ENCODE measurements at places on chromosomes 3 and 15.

DNA sequence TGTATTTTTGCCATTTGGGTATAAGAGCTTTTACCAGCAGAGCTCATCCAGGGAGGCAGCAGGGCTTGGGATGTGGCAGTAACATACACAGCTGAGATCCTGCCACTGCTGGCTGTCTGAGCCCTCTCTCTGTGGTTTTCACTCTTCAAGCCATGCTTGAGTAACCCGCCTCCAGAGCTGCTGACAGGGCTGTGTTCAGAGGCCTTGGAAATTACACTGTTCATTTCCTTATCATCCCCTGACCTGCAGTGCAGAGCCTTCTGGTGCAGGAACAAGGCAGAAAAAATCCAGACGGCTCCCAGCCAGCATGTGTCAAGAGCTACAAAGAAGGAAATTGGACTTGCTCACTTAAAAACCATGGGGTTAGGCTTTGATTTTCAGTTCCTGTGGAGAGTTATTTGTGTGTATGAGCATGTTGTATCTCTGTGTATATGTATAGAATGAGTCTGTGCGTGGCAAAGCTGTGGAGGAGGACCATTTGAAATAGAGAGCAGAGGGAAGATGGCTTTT is 47.0 kb downstream of the ZNF609 start:
- DNase-seq = peak; percentile 21

GRCh38 chr15:64749999-64750657 is 25.3 kb downstream of the RBPMS2 start:
- no peak for DNase-seq

GRCh38 chr15:79436037-79436780 is 4.1 kb downstream of the MINAR1 start:
- no peak for DNase-seq

DNA sequence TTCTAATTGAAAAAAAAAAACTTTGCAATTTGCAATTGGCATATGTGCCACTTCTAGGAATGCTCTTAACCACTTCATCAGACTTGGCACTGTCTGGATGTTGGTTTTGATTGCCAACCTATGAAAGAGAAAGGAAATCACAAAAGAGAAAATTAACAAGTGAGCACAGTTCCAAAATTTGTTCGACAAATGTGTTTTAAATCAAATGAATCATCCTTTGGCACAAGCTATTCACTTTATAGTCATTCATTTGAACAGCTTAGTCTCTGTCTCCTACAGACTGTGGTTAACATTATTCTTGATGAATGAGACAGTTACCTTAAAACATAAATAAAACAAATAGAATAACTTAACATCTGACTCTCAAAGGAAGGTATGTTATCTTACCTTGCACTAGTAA is 265.0 kb downstream of the EPHA3 start:
- DNase-seq = no peak

DNA sequence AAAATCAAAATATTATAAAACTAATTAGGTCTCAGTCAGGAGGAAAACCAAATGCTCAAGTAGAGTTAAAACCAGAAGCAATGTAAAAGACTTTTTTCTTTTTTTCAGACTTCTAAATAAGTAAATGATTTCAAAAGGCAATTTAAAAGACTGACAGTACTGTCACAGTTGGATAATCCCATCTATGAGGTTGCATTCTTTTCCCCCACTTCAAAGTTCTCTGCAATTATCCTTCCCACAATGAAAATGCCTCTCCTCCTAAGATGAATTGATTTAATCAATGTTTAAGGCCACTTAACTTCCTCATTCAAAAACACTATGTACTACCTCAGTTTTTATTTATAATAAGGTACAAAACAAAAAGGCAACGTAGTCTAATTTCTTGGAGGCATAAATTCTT is 8.1 kb downstream of the MRPL3 start:
- no peak for DNase-seq

DNA sequence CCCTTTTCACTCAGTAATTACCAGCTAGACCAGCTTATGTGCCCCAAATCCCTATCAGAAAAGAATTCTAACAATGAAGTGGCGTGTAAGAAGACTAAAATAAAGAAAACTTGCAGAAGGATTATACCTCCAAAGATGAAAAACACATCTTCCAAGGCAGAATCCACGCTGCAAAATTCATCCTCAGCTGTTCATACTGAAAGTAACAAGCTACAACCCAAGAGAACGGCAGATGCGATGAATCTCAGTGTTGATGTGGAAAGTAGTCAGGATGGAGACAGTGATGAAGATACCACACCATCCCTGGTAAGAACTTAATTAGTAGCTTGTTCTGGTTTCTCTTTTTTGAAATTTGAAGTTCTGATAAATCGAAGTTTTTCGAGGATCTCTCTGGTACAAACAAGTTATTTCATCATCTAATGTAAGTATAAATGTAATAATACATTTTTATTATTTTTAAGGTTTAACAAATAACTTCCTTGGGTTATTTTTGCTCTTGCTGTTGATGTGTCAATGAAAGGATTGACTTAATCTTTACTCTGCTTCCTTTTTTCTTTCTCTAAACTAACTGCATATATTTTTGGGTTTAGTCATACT is 1.4 kb downstream of the WDR76 start:
- no peak for DNase-seq

DNA sequence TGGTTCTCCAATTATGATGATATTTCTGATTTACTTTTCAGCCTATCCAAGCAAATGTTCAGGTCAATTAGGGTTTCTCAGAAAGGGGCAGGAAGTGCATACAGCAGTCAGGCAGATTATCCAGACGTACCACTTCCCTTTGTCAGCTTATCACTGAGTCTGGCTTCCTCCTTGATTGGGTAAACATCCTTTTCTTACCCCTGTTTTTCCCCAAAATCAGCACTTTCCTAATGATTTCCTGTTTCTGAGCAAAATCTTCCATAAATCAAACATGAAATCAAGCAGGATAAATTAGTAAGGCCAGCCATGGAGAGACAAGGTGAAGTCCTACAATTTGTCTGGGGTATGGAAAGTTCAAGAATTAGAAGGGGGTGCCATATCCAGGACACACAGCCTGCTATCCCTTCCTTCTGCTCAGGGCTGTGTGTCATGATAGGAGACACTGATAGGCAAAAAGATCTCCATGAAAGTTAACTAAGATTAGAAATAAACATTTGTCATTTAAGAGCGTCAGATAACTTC is 29.0 kb downstream of the ADIPOQ start:
- DNase-seq = no peak

DNA sequence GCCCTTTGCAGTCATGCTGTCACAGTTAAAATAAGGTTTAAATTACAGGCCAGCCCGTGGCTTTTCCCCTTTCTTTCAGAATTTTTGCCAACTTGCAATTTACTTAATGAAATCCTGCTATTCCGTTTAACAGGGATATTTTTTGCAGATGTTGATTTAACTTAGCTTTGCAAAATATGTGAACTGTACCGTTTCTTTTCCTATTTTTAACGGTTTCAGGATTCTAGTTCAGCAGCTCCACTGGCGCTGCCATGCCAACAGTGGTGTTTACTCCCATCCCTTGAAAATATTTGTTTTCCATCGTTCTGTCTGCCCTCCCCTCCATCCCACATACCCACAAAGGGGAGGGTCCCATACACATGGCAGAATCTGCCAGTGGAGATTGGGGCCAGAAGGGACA is 54.3 kb downstream of the SMAD6 start:
- DNase-seq = no peak

GRCh38 chr15:38991126-38991525 is 426.5 kb upstream of the RASGRP1 start:
- no peak for DNase-seq

- DNase-seq = no peak
These were observed 173.0 kb downstream of the LPP start for GRCh38 chr3:188326968-188327367.

DNA sequence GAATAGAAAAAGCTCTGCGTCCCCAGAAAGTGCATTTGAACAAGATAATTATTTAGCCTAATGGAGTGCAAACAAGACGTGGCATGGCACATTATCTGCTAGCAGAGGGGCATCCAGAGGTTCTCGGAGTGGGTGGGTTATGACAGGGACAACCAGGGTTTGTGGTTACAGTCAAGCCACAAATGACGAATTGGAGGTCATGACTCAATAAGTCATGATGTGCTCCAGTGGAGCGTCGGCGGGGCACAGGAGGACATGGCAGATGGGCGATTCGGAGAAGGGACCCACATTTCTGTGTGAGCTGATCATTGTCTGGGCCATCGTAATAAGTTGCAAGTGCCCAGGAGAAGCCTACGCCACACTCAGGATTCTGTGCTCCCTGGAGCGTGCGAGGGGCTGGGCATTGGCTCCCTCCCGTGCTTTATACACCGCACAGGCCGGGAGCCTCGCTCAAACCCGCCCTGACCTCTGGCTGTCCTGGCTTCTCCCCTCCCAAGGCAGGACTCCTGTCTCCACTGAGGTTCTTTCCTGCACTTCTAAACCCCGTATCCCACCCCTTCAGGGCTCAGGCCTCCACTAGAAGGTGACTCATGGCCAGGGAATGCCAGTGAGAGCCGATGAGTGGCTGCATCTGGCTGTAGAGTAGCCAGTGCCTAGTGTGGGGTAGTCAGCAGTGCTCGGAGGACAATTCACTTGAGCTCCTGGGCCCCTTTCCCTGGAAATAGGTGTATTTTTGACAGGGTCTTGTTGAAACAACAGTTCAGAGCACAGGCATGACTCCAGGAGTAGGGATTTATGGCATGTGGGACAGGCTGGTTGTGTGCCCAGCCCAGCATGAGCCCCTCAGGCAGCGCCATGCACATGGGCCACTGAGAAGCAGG is 67.4 kb downstream of the GRIP2 start:
- no peak for DNase-seq

- DNase-seq = no peak
These were observed 7.7 kb downstream of the SUCLG2 start for GRCh38 chr3:67646586-67647234.

GRCh38 chr3:182793663-182794454 is 555 bp downstream of the ATP11B start:
- DNase-seq = peak; percentile 54

- DNase-seq = no peak
These were observed 329.7 kb downstream of the RORA start for GRCh38 chr15:60899322-60899966.

DNA sequence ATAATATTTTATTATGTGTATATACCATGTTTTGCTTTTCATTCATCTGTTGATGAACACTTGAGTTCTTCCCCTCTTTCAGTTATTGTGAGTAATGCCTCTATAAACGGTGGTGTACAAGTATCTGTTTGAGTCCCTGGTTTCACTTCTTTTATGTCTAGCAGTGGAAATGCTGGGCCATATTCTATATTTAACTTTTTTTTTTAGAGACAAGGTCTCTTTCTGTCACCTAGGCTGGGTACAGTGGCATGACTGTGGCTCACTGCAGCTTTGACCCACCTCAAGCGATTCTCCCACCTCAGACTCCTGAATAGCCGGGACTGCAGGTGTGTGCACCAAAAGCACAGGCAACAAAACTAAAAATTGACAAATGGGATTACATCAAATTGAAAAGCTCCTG is 19.9 kb downstream of the GOLM2 start:
- no peak for DNase-seq

- DNase-seq = no peak
These were observed 805.5 kb downstream of the IGSF11 start for GRCh38 chr3:118229196-118229595.

GRCh38 chr3:122875547-122876127 is 80.8 kb downstream of the SLC49A4 start:
- DNase-seq = no peak

- no peak for DNase-seq
These were observed 135.2 kb downstream of the TP63 start for GRCh38 chr3:189766416-189766815.

DNA sequence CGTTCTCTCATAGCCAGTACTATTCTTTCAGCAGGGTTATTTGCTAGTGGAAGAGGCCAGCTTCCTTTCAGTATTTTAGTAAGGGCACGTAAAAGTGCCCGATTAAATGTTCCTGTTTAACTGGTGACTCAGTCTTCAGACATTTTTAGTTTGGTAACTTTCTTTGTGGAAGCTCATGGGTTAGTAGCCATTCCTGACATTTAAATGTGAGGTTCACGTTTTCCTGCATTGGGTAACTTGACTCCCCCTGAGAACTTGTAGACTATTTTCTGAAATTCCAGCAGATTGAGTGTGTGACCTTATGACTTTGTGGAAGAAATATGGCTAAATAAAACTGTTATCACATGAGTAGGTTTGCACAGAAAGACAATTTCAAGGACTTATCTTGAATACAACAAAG is 16.9 kb downstream of the ABHD2 start:
- DNase-seq = no peak

DNA sequence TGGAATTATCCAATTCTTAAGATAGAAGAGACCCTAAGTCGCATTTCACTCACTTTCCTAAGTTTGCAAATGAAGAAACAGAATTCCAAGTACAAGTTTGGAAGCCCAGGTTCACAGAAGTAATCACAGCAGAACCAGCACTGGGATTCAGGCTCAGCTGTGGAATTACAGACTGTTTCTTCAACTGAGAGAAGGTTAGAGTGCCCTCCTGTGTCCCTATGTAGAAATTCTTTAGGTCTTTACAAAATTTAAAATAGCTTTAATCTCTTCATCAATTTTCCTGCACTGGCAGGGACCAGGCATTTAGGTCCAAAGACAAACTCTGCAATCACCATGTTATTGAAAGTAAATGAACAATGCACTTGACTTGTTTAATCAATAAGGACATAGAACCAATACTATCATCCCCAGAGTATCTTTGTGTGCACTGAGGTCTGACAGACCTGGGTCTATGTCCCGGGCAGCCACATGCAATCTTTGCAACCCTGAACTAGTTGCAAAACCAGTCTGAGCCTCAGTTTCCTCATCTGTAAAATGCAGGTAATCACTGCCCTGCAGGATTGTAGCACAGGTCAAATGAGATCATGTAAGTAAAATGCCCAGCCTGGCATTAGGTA is 96.3 kb upstream of the ZBED2 start:
- no peak for DNase-seq

DNA sequence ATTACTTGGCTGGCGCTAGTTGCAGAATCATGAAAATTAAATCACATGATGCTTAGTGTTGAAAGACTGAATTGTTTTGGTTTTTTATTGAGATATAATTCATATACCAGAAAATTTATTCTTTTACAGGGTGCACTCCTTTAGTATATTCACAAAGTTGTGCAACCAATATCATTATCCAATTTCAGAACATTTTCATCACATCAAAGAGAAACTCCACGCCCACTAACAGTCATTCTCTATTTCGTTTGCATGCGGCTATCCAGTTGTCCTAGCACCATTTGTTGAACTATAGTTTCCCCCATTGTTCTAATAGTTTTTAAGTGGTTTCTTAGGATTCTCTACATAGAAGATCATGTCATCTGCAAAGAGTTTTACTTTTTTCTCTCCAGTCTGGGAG is 3.7 kb downstream of the EHD4 start:
- DNase-seq = no peak

GRCh38 chr3:109275702-109276293 is 40.5 kb downstream of the DPPA2 start:
- no peak for DNase-seq

Data from stimulated activated CD4-positive, alpha-beta T cell treated with anti-CD3 and anti-CD28 coated beads, Interleukin-12 subunit alpha, Interleukin-12 subunit beta, amount 100 ng/mL, for 4 hours (primary cell).